ENCODE measurements at places on chromosomes 6 and 20.

DNA sequence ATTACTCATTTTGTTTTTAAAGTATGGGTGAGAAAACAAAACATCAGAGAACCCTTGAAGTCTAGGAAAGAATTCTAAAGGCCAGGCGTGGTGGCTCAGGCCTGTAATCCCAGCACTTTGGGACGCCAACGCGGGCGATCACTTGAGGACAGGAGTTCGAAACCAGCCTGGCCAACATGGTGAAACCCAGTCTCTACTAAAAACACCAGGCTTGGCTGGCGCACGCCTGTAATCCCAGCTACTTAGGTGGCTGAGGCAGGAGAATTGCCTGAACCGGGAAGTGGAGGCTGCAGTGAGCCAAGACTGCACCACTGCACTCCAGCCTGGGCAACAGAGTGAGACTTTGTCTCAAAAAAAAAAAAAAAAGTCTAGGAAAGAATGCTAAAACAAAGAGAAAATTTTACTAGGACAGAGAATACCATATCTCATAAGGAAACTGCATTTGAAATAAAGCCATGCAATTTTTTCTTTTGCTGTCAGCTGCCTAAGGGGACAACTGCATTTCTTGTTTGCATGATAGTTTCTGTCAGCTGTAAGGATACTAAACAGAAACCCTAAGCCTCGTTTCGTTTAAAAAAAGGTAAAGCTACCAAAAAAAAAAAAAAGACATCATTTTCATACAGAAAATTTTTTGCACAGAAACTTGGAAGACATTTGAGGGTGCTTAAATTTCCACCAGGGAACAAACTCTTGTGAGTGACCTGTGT lies 32.1 kb downstream of the SMLR1 start:
- no peak for DNase-seq

DNA sequence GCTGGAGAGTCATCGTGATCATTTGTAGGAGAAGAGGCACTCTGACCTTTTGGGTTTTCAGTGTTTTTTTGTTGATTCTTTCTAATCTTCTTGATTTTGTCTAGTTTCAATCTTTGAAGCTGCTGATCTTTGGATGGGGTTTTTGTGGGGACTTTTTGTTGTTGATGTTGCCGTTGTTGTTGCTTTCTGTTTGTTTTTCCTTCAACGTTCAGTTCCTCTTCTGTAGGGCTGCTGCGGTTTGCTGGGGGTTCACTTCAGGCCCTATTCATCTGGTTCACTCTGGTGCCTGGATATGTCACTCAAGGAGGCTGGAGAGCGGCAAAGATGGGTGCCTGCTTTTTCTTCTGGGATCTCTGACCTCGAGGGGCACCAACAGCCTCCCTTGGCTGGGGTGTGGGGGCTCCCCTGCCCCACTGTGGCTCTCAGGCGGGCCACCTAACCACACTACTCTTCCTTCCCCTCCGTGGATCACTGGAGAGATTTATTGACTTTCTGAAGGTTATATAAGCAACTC lies 21.5 kb upstream of the TMEM244 start:
- no peak for DNase-seq

DNA sequence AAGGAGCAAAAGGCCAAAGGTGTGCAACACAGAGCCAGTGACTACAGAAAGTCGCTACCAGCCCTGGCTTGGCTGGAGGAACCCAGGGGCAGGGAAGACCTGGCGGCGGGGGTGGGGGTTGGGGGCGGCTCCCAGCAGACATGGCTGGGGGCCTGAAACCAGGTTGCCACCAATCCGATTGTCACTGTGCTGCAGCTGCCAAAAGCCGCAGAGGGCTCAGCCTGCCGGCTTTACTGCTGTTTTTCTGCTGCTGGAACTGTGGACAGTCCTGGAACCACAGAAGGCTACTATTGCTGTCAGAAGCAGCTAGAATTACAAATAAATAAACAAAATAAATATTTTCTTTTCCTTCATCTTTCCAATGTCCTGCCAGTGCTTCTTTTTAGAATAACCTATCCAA lies 25.7 kb upstream of the OGFRL1 start:
- no peak for DNase-seq

GRCh38 chr6:126054258-126054702 lies 67.9 kb downstream of the TRMT11 start:
- DNase-seq: no peak

DNA sequence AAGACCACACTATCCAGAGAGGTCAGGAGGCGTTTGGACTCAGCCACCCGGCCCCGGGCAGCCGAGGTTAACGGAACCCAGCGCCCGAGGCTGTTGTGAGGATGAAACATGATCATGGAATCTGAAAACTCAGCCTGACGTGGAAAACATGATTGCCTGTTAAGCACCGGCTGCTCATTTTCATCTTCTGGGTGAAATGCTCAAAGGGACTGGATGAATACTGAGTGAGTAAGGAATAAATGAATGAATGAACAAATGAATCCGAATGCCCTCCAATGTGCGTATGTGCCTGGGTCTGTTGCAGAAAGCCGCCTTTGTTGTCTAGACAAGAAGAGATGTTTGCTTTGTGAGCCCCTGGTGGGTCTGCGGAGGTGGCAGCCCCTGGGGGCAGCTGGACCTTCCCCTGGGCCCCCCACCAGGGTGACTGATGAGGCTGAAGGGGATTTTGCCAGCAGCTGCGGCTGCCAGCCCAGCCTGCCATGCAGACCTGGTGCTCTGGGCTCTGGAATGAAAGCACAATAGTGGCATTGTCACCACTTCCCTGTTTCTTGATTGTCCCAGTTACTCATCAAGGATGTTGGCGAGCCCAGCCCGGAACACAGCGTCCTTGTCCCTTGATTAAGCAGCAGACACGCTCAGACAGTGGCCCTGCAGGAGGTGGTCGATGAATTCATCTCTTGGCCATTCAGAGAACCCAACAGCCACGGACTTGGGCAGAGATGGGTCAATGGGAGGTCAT lies 211.1 kb downstream of the ANKRD60 start:
- no peak for DNase-seq

- no peak for DNase-seq
Measured at GRCh38 chr6:147805155-147805554, 296.7 kb downstream of the SAMD5 start.

DNA sequence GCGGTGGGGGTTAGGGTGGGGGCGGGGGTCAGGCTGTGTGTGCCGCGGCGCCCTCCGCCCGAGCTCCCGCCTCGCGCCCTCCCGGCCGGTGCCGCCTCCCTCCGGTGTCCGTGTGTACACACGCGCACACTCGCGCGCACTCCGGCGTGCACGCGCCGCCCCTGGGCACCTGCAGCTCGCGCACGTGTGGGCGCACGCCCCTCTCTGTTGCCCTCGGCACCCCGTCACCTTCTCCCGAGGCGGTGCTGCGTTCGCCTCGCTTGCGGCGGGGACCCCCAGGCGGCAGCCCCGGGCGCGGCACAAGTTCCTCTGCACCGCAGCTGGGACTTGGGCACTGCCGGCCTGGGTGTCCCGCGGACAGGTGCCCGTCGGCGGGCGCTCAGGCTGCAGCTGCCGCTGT lies 525 bp downstream of the MACROD2 start:
- no peak for DNase-seq

DNA sequence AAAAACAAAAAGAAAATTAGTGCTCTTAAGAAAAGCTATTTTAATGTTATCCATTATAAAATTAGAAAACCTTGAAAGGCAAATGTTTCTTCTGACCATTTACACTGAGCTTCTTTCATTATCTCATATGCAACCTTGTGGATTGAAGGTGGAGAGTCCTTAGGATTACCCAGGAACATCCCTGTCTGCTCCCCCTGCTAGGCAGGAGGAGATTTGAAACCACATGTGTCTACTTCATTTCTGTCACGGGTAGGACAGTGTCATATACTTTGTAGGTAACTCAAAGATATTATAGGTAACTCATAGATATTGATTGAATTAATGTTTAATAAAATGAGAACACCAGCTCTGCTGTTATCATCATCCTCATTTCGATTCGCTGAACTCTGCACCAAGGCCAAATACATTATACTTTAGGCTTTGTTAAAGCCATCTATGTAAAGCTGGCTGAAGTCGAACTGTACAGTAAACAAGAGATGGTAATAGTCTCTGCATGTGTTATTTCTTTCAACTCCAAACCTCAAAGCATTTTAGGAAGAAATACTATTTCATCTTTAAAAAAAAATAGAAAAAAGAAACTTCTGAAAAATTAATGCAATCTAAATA lies 49.5 kb downstream of the HDAC2 start:
- DNase-seq: no peak
